Activated naive CD4-positive, alpha-beta T cell treated with anti-CD3 and anti-CD28 coated beads for 36 hours (primary cell): ENCODE measurements at places on chromosomes 4 and X.

- no peak for DNase-seq
Observed at GRCh38 chrX:119132961-119133360, 5.3 kb upstream of the KIAA1210 start.

DNA sequence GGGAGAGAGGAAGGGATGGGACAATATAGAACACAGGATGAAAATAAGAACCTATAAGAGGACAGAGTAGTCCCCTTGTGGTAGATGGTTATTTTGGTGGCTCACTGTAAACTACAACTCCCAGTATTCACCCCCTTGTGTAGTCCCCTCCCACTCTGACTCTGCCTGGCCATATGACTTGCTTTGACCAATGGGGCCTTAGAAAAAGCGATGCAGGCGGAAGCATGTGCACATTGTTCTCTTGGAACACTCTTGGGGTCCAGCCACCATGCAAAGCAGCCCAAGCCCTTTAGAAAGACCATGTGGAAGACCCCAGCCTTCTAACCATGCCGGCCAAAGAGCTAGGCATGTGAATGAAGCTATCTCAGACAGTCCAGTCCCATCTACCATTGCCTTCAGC lies 415.0 kb downstream of the BCOR start:
- no peak for DNase-seq

GRCh38 chr4:31035761-31036160 lies 315.6 kb downstream of the PCDH7 start:
- DNase-seq, result no peak

- no peak for DNase-seq
Observed at GRCh38 chr4:187289371-187289770, 565.7 kb upstream of the FAT1 start.

- DNase-seq, result no peak
Observed at GRCh38 chrX:103461156-103461555, 58.1 kb downstream of the RAB40A start.

GRCh38 chr4:26815706-26816105 lies 44.9 kb upstream of the STIM2 start:
- no peak for DNase-seq

GRCh38 chr4:10336471-10336870 lies 120.8 kb downstream of the ZNF518B start:
- DNase-seq, result no peak

GRCh38 chr4:81019006-81019405 lies 11.5 kb upstream of the BMP3 start:
- DNase-seq, result no peak
